ENCODE measurements at places on chromosomes 2 and 18.

DNA sequence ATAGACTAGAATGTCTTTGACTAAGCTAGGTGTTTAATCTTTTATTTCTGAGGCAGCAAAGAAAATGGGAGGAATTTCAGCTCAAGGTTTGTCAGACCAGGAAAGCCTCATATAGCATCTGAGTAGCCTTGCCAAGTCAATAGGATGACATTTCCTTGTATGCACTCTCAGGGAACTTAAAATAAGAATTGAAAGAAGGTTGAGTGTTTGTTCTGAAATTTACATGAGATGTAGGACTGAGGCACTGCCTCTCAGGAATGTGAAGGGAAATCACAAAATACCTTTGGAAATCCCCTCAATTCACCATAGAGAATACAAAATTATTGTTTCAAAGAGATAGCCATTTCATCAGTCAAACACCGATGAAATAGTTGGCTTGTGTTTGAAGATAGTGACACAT is 392.0 kb upstream of the NRP2 start:
- no peak for DNase-seq

DNA sequence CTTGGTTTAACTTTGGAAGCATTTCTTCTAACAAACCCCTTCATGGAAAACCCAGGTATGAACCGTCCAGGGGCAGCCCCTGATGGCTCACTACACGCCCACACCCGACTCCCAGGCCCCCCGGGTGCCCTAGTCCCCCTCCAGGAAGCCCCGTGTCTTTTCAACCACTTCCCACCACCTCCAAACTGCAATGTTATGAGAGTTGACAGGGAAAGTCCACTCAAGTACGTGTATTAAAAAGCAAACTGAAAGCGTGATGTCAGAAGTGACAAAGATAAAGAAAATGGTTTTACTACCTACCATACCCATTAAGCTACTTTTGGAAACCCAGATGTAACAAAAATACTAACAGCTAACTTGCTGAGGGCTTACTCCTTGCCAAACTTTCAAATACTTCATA is 51.5 kb downstream of the L3MBTL4 start:
- DNase-seq = no peak

DNA sequence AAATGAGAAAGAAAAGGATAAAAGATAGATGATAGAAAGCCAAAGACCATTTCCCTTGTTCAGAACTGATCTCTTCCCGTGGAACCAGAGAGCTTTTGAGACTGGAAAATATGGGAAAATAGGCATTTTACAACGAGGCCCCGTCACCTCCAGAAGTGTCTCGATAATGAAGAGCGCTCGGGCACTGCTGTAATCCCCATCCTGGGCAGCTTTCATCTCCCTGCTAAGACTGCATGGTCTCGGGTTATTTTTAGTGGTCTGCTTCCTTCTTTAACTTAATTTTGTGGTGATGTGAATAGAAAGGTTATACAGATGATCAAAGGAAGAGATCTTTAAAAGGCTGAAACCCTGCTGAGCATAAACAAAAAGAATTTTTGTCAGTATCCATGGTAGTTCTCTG is 176.6 kb downstream of the METTL4 start:
- DNase-seq = no peak

DNA sequence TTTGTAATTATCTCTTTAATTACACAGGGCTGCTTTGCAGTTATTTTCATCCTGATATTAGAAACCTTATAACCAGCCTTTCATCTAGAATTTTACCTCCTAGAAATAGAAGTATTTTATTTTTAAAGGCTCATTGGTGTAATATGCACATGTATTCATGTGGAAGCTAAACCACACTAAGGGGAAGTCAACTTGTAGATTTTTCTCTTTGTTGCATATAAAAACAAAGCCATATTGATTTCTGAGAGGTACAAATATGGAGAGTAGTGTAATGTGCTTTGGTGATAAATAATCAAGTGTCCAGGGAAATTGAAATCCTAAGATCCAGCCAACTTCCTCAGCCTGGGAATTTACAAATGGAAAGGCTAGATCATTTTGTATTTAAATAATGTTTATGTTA is 301.2 kb downstream of the LRATD1 start:
- no peak for DNase-seq

- no peak for DNase-seq
Observed at GRCh38 chr18:70421471-70422390, 132.9 kb downstream of the SOCS6 start.

- DNase-seq = no peak
Observed at GRCh38 chr2:232324778-232325177, 53.8 kb upstream of the ALPP start.

All from stimulated activated CD4-positive, alpha-beta T cell treated with anti-CD3 and anti-CD28 coated beads, Interleukin-1b, Interleukin-23, amount 100 ng/mL, for 4 hours (primary cell).